Pancreas (tissue), 10 donors: ENCODE measurements at places on chromosomes 1 and 21. TPM values are rescaled to one million over a fixed set of nuclear protein-coding genes. Genes with fewer than 3 reads are reported as not detected.

DNA sequence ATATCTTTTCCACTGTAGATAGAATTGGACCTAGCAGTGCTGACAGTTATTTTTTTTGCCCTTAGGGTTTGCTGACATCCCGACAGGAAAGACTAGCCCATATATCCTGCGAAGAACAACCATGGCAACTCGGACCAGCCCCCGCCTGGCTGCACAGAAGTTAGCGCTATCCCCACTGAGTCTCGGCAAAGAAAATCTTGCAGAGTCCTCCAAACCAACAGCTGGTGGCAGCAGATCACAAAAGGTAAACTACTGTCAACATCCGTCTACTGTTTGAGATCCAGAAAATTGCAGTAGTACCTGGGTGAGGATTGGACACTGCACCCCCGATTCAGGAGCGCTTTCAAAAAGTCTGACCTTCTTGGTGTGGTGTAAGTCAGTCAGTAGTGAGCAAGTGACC is 55.8 kb downstream of the CENPF start:
- DNase-seq: no peak

- no peak for DNase-seq
These were observed 27.8 kb downstream of the FBXO42 start for GRCh38 chr1:16324456-16324890.

DNA sequence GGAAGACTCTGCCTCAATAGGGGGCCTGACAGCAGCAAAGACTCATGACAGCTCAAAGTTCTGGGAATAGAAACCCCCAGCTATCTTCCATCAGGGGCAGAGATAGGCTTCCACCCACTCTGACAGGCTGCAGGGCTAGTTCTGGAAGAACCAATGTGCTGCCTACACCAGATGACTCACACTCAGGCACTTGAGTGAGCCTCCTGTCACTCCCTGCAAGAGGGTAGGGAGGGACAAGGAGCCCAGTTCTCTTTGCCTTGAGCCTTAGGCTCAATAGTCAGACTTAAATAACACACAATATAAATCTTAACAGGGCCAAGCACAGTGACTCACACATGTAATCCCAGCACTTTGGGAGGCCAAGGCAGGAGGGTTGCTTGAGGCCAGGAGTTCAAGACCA is 386.4 kb downstream of the HHAT start:
- no peak for DNase-seq

- DNase-seq: no peak
These were observed 28.9 kb upstream of the LYPLAL1 start for GRCh38 chr1:219144658-219145315.

DNA sequence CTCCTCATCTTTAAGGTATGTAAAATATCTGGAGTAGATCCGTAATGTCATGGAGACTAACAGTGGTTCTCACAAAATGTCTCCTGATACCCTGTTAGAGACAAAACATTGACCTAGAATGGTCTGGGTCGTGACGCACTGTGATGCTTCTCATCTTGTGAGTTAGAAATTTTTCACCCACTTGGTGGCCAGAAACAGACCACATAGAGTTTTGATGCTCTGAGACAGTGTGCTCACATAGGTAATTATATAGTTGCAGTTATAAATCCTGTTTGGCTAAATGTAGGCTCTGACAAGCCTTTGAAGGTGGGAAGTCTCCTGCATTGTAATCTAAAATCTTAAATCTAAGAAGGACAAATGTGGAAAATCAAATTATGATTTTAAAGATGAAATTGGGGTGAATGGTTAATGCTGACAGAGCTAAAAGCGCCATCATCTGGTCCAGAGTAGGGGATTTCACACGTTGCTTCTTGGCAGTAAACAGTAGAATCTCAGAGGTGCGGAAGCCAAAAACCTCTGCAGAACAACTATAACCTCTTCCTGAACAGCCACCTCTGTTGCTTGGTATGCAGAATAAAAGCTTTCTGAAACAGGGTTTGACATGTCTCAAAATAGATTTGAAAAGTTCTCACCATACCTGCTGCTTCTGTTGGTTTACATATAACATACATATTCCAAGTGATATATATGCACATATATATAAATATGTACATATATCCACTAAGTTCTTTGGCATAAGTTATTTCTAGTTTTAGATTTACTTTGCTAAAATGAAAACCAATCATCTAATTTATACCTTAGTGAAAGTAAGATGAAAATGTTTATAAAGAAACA is 17.1 kb downstream of the RPAP2 start:
- DNase-seq: no peak

- DNase-seq: no peak
These were observed 3.6 kb downstream of the PAX7 start for GRCh38 chr1:18634276-18634675.

DNA sequence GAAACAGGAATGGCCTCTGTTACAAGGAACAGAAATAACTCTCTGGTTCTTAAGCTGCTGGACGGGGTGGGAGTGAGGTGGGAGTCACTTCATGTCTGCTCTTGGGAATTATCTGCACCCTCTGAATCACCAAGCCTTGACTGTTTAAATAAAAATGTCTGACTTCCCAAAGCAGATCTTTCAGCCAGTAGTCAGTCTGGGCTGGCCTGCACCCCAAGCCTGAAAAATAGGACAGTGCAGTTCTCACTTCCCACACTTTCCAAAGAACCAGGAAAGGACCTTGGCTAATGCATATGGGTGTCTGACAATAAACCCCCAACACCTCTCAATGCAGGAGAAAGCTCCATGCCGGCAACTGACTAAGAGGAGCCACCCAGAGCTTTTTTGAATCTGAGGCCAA is 796 bp downstream of the S100A7 start:
- no peak for DNase-seq

DNA sequence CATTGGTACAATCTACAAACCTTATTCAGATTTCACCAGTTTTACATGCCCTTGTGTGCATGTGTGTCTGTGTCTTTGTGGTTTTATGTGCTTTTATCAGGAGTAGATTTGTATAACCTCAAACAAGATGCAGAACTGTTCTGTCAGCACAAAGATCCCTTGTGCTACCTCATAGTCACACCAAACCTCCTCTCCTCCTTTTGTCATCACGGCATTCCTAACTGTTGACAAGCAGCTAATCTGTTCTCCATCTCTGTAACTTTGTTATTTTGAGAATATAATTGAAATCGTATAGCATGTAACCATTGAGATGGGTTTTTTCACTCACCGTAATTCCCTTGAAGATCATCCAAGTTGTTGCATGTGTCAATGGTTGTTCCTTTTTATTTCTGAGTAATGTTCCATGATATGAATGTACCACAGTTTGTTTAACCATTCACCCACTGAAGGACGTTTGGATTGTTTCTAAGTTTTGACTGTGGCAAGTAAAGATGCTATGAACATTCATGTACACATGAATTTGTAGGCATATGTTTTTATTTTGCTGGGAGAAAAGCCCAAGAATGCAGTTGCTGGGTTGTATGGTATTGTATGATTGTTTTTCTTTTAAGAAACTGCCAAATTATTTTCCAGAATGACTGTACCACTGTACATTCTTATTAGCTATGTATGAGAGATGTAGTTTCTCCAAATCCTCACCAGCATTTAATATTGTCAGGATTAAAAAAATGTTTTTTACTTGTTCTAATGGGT is 78.1 kb upstream of the B3GALT2 start:
- DNase-seq: no peak

DNA sequence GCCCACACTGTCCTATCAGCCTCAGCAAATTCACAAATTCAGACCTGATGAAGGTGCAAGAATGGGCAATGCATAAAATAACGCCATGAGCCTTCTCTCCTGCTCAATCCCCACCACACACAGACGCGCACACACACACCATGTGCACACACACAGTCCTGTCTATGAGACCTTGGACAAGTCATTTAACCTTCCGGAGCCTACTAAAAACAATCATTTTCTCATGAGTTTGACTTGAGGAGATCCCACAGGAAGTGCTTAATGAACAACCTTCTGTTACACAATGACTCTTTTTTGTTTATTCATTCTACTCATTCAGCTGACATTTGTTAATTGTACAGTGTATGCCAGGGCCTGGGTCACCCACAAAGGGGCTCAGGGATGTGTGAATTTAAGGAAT is 125.4 kb downstream of the EDEM3 start:
- no peak for DNase-seq

GRCh38 chr1:25774921-25775771 is 24.8 kb upstream of the SELENON start:
- DNase-seq: no peak

CHI3L2 gene
- polyA plus RNA-seq: 0.30 TPM

NES gene
- polyA plus RNA-seq: 3.5 TPM
